ENCODE measurements at places on chromosomes 5 and 9. TPM values are rescaled to one million over a fixed set of nuclear protein-coding genes. Genes with fewer than 3 reads are reported as not detected.

Gene PCDHB8
- 1.1 TPM for total RNA-seq

Gene TMEM174
- not detected for total RNA-seq

Gene CATSPER3
- not detected for total RNA-seq

Gene RASEF
- 4.8 TPM for total RNA-seq

Gene TMEM250
- 52.3 TPM for total RNA-seq

Gene ANKRD18B
- 5.5 TPM for total RNA-seq

DNA sequence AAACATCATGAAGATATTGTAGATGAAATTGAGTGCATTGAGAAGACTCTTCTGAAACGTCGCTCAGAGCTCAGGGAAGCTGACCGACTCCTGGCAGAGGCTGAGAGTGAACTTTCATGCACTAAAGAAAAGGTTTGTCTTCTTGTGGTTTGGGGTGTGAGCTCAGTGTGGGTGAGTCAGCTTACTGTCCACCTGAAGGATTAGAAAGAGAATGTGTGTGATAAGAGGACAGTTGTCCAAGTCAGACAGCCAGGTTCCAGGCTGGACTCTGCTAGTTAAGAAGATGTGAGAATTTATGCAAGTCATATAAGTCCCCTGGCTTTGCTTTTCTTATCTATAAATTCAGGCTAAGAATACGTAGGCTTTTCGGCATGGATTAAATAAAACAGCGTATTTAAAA, 46.9 kb downstream of the RAB14 start:
- no peak for DNase-seq

- DNase-seq, result no peak
Observed at GRCh38 chr9:72480921-72481320, 40.5 kb upstream of the TMC1 start.

GRCh38 chr9:75995066-75995465, 104.6 kb downstream of the PCSK5 start:
- DNase-seq, result no peak

GRCh38 chr5:139772089-139772791, 23.4 kb upstream of the PSD2 start:
- no peak for DNase-seq

DNA sequence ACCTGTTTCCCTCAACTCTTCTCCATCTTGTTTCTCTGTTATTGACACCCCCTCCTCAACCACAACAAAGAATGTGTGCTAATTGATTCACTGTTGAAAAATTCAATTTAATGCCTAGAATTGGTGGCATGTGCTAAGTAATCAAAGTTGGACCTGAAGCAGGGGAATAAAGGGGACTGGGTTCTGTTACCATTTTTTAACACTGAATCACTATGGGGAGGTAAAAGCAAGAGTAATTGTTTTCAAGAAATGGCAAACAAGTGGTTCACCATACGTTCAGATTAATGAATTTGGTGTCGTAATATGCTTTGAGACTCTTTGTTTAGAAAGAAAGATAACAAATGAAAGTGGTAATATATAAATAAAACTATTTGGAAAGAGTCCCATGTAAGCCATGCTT, 17.0 kb upstream of the SSBP2 start:
- no peak for DNase-seq

GRCh38 chr9:38003946-38004808, 64.8 kb downstream of the SHB start:
- DNase-seq, result no peak

- DNase-seq, result no peak
Observed at GRCh38 chr9:18849890-18850677, 182.9 kb downstream of the SAXO1 start.

All from lower leg skin (tissue), 4 donors.